Astrocyte (in vitro differentiated cells and primary cell): ENCODE measurements at places on chromosomes 7 and 10. TPM values are rescaled to one million over a fixed set of nuclear protein-coding genes. Genes with fewer than 3 reads are reported as not detected.

TRIM74 gene
- total RNA-seq, result 0.79 and 0.91 TPM in 2 replicates

HOXA4 gene
- not detected in 2 replicates for total RNA-seq

SPAG6 gene
- total RNA-seq, result not detected in 2 replicates

SLC26A5 gene
- total RNA-seq, result not detected in 2 replicates

CPVL gene
- total RNA-seq, result 16.3 and 22.2 TPM in 2 replicates

PIK3AP1 gene
- total RNA-seq, result 6.7 and 9.3 TPM in 2 replicates

CLDN15 gene
- 8.7 and 10.0 TPM in 2 replicates for total RNA-seq

SLC18A3 gene
- 1.0 and 4.6 TPM in 2 replicates for total RNA-seq

BEND7 gene
- total RNA-seq, result 15.9 and 21.1 TPM in 2 replicates

ODAD2 gene
- 0.48 and 0.96 TPM in 2 replicates for total RNA-seq

PRSS58 gene
- not detected in 2 replicates for total RNA-seq

TRIM4 gene
- total RNA-seq, result 4.1 and 4.6 TPM in 2 replicates

PAX2 gene
- total RNA-seq, result 0.23 and 0.60 TPM in 2 replicates

ZPBP gene
- total RNA-seq, result not detected in 2 replicates

C10orf90 gene
- not detected in 2 replicates for total RNA-seq

CCDC146 gene
- 1.8 and 2.0 TPM in 2 replicates for total RNA-seq

FAM25C gene
- total RNA-seq, result not detected in 2 replicates

LOXL4 gene
- total RNA-seq, result 26.6 and 41.2 TPM in 2 replicates

ZNF365 gene
- total RNA-seq, result 8.9 and 11.0 TPM in 2 replicates

FAM241B gene
- 3.1 and 4.4 TPM in 2 replicates for total RNA-seq

DPP6 gene
- total RNA-seq, result 0.48 and 0.91 TPM in 2 replicates
